GM12878 (cell line): ENCODE measurements at places on chromosomes 7 and 10. TPM values are rescaled to one million over a fixed set of nuclear protein-coding genes. Genes with fewer than 3 reads are reported as not detected.

The CHRM2 gene
- total RNA-seq, result 0.05 TPM in 1 of 2 replicates, not detected in the other

DNA sequence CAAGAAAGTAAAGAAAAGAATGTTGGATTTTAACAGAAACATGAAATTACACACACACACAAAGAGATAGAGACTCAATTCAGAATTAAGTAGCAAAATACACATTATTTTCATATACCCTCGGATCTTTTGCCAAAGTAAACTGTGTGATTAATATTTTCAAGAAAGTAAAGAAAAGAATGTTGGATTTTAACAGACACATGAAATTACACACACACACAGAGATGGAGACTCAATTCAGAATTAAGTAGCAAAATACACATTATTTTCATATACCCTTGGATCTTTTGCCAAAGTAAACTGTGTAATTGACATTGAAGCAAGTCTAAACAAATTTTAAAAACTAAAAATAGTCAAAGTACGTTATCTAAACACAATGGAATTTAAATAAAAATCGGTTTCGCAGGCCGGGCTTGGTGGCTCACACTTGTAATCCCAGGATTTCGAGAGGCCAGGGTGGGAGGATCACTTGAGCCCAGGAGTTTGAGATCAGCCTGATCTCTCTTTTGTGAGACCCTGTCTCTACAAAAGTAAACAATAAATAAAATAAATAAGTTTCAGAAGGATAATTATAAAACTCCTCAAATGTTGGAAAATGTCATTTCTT lies 337.3 kb upstream of the MAGI2 start:
- DNase-seq, result no peak

DNA sequence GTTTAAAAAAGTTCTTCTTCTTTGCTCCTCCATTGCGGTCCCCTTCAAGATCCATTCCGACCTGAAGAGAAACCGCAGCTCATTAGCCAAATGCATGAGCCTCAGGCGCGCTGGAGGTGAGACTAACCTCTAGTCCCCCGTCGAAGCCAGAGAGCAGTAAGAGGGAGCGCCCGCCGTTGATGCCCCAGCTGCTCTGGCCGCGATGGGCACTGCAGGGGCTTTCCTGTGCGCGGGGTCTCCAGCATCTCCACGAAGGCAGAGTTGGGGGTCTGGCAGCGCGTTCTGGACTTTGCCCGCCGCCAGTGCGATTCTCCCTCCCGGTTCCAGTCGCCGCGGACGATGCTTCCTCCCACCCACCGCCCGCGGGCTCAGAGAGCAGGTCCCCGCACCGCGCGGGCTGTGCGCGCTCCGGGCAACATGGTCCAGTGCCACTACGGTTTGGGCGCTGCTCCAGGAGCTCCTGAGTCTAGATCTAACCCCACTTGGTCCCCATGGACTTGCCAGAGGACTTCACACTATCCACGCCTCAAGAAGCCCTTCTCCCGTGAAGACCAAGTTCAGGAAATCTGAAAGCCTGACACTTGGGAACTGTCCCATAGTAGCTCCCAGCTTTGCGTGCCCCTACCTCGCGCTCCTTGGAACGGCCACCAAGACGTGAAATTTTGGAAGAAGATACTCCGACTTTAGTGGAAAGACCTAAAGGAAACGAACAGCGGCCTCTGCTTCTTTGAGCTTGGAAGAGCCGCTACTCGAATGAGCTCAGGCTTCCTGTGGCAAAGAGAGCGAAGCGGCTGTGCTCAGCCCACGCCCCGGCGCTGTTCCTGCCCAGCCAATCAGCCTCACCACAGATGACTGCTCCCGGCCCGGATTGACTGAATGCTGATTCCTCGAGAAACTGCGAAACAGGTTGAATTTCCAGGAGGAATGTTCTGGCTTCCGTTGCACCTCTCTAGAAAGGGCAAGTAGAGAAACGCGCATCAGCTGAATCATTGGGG lies at the start of gene ABCB1:
TSS of gene ABCB1 (minus strand) at position 755 of the 995 bp plus-strand sequence. CDS start at position 55, 700 bp downstream.
- DNase-seq, result no peak

The GPR37 gene
- total RNA-seq, result not detected in 2 replicates

- no peak for DNase-seq
These were observed 25.3 kb downstream of the GFRA1 start for GRCh38 chr10:116247691-116248090.

DNA sequence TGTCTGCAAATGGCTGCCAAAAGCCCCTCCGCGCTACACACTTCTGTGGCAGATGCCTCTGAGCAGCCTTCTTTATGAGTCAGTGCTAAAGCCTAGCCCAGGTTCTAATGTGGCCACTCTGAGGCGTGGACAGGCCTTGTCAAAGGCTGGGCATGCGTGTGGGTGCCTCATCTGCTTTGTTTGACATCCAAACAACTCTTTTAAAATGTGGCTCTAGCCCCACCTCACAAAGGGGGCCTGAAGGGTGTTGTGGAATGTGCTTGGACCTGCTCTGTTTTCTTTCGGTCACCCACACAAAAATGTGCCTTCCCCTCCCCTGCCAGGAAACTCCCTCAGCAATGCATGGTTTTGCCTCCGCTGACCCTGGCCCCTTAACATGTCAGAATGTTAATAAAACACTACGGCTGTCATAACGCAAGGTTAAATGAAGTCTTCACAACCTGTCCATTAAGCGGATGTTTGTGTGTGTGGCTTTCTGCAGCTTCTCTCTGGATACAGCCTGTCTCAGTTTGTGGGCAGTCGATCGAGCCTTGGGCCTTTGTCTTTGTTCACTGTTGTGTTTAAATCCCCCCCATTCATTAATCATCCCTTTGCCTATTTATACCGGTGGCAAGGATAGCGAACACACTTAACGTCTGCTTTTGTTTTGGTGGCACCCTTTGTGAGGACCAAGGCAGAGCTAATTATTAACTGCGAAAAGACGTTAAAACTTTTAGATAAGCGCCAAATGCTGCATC lies 718.9 kb downstream of the LRMDA start:
- DNase-seq, result no peak

DNA sequence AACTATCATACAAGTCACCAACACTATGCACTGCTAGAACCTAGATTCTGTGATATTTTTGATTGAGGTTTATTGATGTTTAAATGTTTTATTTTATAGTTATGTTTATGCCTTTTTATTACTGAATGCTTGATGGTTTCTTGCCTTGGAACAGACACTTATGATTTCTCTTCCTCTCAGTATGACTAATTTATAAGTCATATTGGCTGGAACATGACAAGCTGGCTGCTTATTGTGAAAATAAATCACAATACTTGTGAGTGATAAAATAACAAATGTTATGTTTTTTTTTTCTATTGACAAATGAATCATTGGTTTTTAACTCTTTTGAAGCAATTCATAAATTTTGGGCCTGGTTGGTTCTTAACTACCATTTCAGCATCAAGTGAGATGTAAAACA lies 142.0 kb upstream of the MALRD1 start:
- no peak for DNase-seq

- DNase-seq, result peak; percentile 95
These were observed 458.8 kb upstream of the GHITM start for GRCh38 chr10:83680470-83680891.

The GDF10 gene
- total RNA-seq, result not detected in 2 replicates

The C10orf62 gene
- total RNA-seq, result not detected in 2 replicates

DNA sequence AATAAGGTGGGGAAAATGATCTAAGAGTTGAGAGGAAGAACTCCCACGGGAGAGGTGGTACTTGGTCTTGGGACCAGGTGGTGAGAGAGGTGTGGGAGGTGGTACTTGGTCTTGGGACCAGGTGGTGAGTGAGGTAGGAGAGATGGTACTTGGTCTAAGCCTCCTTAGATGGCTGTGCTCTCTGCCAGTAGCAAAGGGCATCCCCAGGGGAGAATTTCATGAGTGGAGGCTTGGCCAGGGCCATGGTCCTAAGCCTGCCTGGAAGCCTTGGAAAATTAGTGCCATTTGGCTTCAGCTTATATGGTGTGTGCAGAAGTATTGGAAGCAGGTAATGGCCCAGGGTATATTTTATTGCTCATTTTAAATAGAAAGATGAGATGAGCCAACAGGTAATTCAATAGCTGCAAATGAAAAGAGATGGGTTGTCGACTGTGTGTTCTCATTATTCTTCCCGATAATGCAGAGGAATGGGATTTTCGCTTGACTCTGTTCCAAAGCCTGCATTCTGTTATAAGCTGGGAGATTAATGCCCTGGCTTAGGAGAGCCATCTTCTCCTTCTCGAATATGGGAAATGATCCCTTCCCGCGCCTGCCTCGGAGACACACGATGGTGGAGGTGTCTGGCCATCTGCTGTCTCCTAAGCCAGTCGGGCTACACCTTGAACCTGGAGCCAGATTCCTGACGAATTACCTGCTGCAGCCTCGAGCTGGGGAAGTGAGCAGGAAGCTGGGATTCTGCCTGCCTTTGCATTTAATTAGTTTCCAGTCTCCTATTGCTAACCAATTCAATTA lies 287.8 kb downstream of the GALNT17 start:
- no peak for DNase-seq

DNA sequence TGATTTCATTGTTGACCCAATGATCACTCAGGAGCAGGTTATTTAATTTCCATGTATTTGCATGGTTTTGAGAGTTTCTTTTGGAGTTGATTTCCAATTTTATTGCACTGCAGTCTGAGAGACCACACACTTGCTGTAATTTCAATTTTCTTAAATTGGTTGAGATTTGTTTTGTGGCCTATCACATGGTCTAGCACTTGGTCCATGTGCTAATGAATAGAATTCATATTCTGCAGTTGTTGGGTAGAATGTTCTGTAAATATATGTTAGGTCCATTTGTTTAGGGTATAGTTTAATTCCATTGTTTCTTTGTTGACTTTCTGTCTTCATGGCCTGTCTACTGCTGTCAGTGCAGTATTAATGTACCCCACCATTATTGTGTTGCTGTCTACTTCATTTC lies 36.3 kb upstream of the PPP1R9A start:
- no peak for DNase-seq

GRCh38 chr7:79291498-79291865 lies 162.0 kb downstream of the MAGI2 start:
- DNase-seq, result no peak

DNA sequence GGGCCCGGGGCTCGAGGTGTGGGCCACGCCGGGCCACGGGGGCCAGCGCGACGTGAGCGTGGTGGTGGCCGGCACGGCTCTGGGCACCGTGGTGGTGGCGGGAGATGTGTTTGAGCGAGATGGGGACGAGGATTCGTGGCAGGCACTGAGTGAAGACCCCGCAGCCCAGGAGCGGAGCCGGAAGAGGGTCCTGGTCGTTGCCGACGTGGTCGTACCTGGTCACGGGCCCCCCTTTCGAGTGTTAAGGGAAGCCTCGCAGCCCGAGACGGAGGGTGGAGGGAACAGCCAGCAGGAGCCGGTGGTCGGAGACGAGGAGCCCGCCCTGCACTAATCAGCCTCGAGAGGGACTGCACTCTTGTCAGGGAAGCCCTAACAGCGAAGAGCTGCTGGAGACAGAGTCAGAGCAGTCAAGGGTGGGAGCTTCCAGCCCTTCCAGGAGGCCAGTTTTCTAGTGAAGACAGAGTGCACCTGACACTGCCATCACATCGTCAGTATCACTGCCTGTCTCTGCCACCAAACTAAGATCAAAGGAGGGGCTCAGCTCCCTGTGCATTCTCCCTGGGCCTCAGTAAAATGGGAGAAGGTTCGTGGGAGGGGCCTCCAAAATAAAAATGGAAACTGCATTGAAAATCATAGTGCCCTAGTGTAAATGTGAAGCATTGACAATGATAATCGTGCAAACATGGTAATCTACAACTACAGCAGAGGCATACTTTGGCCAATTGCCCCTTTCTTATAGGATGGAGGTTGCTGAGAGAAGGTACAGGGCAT lies 1.3 kb downstream of the MBLAC1 start:
- no peak for DNase-seq

- DNase-seq, result no peak
These were observed 10.4 kb upstream of the SP8 start for GRCh38 chr7:20797042-20797461.

The ADAM12 gene
- total RNA-seq, result 0.62 TPM in 1 of 2 replicates, not detected in the other

DNA sequence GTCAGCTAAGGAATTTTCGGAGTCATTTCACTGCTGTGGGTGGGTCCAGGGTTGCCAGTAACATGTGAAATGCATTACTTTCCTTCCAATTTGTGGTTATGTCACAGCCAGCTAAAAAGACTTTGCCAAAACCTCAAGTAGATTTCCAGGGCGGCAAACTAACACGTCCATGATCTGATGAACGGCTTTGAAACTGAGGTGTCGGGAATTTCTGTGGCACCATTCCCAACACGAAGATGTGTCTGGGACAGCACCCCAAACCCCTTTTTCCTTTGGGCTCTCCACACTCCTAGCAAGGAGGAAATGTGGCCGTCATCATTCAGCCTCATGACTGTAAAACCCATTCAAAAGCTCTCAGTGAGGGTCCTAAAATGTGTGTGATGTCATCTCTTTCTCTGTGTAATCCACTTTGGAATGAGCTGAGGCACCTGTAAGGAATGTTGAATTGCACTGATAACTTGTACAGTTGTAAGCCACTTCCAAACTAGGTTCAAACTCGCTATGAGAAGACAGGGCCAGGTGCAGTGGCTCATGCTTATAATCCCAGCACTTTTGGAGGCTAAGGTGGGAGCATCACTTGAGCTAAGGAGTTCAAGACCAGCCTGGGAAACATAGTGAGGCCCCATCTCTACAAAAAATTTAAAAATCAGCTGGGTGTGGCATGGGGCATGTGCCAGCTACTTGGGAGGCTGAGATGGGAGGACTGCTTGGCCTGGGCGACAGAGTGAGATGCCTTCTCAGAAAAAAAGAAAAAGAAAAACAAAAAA lies 146.1 kb upstream of the FRMD4A start:
- no peak for DNase-seq

GRCh38 chr7:133512560-133512959 lies 259.7 kb downstream of the EXOC4 start:
- DNase-seq, result no peak

- DNase-seq, result peak; percentile 33
These were observed 33.7 kb downstream of the NRBF2 start for GRCh38 chr10:63166742-63167258.

- DNase-seq, result peak; percentile 30
These were observed 41.6 kb upstream of the MET start for GRCh38 chr7:116630357-116630756.

The LRRN3 gene
- total RNA-seq, result 0.08 and 0.18 TPM in 2 replicates

- peak; percentile 90 for DNase-seq
These were observed 42.2 kb downstream of the ACSM6 start for GRCh38 chr10:95236068-95236903.

- DNase-seq, result no peak
These were observed 120.0 kb downstream of the SGMS1 start for GRCh38 chr10:50503661-50504320.

The CCL24 gene
- not detected in 2 replicates for total RNA-seq

The SLC29A4 gene
- 0.45 and 0.72 TPM in 2 replicates for total RNA-seq

GRCh38 chr7:92916770-92917224 lies 80.4 kb upstream of the CDK6 start:
- no peak for DNase-seq

The DRGX gene
- not detected in 2 replicates for total RNA-seq

GRCh38 chr7:39622609-39623008 lies 763 bp upstream of the RALA start:
- DNase-seq, result no peak

- DNase-seq, result no peak
These were observed 118.9 kb downstream of the EVX1 start for GRCh38 chr7:27361522-27361921.

GRCh38 chr10:69915215-69915560 lies 113.5 kb downstream of the COL13A1 start:
- no peak for DNase-seq

The OGDHL gene
- total RNA-seq, result 0.51 and 0.67 TPM in 2 replicates
